Cerebellar nuclear complex (tissue), 1 donor: ENCODE measurements at places on chromosomes 7 and 10.

DNA sequence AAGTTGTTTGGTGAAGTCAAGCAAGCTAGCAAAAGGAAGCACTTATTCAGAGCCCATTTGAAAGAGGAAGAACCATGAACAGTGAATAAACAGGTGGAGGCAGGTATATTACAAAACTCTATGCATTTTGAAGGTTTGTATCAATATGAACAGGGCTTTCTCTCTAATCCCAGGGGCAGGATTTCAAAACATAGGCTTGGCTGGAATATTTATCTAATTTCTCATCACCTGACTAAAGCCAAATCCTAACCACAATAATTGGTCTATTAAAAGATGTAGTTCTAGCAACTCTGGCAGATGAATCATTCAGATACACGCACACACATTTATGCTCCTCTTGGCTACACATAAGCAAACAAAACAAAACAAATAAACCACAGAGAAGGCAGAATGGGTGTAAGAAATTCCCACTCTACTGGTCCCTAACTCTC lies 554.4 kb downstream of the INHBA start:
- no peak for DNase-seq

DNA sequence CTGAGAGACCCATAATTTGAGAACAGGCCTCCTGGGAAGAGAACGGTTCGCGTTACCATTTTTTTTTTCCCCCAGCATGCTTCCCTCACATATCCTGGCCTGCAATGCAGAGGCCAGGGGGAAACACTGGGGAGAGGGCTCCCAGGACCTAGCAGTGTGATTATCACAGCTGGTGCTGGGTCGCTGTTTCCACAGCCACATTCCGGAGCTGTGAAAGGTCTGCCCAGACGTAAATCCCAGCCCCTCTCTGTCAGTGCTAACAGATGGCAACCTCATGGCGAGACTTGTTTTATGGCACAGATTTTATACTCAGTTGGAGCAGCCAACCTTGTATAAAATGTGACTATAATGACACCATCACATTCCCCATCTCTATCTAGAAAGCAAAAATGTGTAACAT lies 150.5 kb downstream of the PLXDC2 start:
- DNase-seq: no peak

GRCh38 chr7:20786779-20787659 lies at the start of gene SP8:
TSS of gene SP8 (minus strand) at chr7:20786886. CDS start at chr7:20786798, 88 bp downstream.
- no peak for DNase-seq

- no peak for DNase-seq
Observed at GRCh38 chr10:31926765-31927564, 1.7 kb downstream of the ARHGAP12 start.

DNA sequence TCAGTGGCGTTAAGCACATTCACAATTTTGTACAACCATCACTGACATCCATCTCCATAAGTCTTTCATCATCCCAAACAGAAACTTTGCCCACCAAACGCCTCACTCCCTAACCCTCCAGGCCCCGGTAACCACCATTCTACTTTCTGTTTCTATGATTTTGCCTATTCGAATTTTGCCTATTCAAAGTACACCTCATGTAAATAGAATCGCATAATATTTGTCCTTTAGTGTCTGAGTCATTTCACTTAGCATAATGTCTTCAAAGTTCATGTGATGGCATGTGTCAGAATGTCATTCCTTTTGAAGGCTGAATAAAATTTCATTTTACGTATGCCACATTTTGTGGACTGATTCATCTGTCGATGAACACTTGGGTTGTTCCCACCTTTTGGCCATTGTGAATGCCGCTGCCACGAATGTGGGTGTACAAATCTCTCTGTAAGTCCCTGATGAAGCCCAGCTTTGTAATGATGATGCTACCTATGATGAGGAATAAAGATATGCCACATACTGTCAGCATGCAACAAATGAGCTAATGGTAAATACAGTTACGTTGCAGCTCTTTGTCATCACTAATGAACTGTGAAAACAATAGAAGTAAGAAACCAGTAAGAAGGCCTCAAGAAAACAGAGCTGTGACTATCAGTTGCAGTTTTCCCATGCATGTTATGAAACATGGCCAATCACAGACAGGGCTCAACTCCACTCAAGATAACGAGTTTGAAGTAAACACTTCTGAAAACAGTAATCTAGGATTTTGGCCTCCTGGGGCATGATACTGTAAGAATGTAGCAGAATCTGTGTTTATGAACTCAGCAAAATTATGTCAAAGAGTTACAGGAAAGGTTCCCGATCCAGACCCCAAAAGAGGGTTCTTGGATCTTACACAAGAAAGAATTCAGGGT lies 120.0 kb downstream of the ADAM12 start:
- no peak for DNase-seq

GRCh38 chr10:68233046-68233445 lies 1.1 kb upstream of the ATOH7 start:
- no peak for DNase-seq

DNA sequence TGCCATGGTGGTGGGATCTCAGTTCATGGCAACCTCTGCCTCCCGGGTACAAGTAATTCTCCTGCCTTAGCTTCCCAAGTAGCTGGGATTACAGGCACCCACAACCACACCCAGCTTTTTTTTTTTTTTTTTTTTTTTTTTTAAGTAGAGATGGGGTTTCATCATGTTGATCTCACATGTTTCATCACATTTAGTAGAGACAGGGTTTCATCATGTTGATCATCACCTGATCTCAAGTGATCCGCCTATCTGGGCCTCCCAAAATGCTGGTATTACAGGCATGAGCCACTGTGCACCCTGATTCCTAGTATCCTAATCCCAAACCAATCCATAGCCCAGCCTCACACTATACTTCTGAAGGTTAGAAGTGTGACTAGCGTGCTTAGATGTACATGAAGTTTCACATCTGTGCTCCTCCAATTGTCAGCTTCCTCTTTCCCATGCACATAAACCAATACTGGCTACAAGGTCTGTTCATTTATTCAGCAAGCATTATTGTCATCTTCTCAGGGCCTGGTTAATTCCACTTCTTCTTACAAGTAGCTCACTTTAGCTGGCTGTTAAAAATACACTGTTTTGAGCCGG lies 6.8 kb upstream of the NAT16 start:
- no peak for DNase-seq

DNA sequence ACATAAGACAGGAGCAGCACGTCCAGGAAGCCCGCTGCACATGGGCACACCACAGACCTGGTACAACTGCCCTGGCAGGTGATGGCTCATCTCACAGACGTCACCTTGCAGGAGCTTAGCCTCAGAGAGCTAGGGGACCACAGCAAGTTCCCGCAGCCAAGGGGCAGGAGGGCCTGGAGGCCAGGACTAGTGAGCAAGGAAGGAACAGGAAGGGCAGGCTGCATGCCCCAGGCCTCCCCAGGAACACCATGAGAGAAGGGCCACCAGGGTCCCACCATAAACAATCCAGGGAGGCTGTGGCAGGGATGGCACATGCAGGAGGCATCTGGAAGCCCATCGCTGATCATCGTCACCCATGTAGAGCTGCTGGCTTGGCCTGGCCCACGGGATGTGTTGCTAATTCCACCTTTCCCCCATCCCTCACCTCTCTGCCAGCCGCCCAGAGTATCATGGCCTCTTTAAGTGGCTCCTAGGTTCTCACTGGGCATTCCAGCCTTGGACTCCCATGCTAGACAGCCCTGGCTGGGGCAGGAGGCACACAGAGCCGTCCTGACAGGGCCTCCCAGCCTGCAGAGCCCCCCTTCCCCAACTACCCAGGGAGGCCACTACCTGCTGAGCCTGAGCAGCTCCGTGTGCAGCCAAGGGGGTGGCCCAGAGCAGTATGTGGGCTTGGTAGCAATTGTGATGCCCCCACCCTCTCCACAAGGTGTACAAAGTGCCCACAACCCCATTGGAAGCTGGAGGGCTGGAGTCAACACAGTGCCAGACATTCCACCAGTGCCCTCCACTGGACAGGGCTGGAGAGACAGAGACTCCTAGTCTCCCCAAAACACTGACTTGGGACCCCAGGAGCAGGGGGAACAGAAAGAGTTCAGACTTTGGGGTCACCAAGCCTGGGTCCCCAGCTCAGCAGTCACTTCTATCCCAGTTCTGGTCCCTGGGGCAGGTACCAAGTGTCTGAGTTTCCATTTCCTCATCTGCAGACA lies 35.5 kb downstream of the GRID1 start:
- DNase-seq: no peak

- no peak for DNase-seq
Observed at GRCh38 chr7:137343281-137343841, at the start of gene PTN. TSS of gene PTN (minus strand) at chr7:137343733. CDS start at chr7:137254973, 88,760 bp downstream.

DNA sequence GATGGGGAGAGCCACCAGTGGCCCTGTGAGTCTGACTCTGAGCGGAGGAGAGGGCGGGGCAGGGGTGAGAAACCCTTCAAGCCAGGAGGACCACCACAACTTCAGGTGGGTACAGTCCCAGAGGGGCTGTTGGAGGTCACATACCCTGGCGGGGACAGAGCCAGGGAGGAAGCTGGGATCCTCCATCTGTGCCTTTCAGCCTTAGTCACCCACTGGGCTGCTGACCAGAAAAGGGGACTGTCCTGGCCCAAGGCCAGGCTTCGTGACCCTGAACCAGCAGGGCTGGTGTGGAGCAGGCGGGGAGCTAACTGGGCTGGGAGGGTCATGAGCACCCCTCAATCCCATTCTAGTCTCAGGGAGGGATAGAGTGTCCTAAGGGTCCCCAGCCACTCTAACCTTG lies 1.5 kb upstream of the CALHM3 start:
- DNase-seq: no peak

DNA sequence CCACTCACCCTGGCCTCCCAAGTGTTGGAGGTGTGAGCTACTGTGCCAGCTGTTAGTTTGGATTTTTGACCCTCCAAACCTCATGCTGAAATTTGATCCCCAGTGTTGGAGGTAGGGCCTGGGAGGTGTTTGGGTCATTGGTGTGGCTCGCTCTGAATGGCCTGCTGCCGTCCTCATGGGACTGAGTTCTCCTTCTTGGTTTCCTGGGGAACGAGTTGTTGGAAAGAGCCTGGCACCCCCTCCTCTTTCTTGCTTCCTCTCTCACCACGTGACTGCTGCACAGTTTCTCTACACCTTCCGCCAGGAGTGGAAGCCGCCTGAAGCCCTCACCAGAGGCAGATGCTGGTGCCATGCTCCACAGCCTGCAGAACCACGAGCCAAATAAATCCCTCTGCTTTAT lies 253.5 kb downstream of the PHTF2 start:
- no peak for DNase-seq

DNA sequence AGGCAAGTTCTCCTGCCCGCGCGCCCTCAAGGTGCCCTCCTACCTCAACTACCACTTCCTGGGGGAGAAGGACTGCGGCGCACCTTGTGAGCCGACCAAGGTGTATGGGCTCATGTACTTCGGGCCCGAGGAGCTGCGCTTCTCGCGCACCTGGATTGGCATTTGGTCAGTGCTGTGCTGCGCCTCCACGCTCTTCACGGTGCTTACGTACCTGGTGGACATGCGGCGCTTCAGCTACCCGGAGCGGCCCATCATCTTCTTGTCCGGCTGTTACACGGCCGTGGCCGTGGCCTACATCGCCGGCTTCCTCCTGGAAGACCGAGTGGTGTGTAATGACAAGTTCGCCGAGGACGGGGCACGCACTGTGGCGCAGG lies 1.4 kb downstream of the FZD1 start:
- DNase-seq: no peak

GRCh38 chr7:98232263-98232585 lies 19.8 kb downstream of the TECPR1 start:
- DNase-seq: no peak

GRCh38 chr10:86644152-86644793 lies 10.1 kb upstream of the OPN4 start:
- DNase-seq: no peak

DNA sequence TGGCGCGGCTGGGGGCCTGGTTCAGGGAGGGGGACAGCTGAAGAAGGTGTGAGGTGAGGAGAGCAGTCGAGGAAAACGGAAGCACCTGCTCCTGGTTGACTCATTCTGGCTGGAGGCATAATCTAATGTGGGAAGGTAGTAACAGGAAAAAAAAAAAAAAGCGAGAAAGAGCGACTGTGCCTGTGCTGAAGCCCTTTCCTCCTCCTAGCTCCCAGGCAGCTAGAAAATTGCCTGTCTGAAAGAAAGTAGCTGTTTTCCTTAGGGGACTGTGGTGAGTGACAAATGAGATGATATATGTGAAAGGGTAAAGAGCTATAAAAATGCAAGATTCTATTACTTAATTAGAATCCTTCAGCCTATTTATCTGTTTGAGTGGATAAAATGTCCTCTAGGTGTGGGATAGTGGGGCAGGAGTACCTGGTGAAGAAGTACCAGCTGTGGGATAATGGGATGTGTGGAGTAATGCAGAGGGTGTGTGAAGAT lies 4.9 kb upstream of the MEST start:
- DNase-seq: no peak

- no peak for DNase-seq
Observed at GRCh38 chr7:64876792-64877713, 26.0 kb upstream of the ZNF273 start.

DNA sequence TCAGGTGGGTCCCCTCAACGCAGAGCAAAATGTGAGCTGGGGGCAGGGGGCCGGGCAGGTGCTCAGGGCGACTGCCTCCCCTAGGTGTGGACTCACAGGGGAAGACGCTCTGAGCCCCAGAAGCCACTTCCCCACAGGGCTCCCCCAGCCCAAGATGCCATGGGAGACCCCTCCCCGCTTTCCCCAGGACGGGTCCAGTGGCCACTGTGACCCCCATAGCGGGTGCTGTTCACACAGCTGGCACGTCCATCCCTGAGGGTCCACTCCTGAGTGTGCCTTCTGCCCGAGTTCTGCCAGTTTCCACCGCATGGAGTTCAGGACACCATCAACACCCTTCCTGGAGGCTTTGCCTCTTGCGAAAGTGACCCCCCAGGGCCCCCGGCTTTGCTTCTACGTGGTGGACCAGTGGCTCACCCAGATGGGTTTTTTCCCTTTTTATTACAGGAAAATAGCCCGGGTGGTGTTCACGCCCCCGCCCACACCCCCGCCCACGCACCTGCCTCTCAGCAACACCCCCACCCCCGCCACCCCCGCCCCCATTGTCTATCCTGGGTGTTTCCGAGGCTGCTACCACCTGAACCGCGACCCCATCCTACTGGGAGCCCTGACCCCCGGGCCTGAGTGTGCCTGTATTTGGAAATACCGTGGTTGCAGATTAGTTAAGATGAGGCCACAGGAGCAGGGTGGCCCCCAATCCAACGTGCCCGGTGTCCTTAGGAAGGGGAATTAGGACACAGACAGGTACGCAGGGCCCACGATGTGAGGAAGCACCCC lies 32.0 kb downstream of the ADAP1 start:
- DNase-seq: no peak

- DNase-seq: no peak
Observed at GRCh38 chr10:76984559-76985443, 652.8 kb downstream of the KCNMA1 start.

DNA sequence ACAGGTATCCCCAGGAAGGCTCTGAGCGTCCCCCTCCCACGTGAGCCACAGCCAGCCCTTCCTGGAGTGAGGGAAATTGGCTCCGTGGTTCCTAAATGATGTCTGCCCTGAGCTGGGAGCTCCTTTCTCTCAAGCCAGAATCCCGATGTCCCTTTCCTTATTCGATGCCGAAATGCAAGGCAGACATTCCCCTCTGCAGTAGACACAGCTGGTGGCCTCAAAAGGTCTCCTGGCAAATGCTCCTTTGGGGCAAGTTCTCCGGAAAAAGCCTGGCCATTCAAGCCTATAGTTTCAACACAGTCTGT lies 98.9 kb downstream of the HIP1 start:
- no peak for DNase-seq
